ENCODE measurements at places on chromosomes 16 and 17.

DNA sequence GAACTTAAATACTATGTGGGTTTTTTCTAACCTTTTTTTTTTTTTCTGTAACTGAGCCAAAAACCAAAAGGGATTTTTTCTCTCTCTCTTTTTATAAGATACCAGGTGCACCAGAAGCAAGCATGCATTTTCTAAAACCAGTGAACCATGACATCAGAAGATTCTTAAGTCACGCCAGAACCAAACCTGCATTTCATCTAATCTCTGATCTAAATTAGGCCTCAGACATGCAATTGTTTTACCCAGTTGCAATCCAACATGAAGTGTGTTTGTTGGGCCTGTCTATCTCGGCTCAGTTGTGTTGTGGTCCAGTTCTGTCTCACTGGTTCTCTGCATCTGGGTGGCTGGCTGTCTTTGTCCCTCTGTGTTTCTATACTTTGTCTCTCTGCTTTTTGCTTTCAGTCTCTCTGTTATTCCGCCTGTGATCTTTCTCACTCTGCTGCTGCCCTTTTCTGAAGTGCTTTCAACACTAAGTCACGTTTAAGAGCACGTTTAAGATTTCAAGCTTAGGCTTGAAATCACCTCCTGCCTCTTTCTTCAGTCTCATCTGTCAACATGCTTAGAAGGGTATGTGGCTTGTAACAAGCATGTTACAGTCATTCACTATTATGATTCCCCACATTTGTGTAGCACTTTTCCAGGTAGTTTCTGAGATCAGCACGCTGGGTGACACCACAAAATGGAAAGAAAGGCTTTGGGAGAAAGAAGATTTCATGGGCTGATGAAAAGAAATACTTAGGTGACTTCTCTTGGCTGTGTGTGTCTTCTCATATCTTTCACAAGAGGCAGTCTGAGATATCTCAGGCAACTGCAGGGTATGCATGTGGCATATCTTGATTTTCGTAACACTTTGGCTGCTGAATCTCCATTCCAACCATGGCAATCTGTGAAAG is 488.9 kb downstream of the SHISA9 start:
- DNase-seq: no peak

DNA sequence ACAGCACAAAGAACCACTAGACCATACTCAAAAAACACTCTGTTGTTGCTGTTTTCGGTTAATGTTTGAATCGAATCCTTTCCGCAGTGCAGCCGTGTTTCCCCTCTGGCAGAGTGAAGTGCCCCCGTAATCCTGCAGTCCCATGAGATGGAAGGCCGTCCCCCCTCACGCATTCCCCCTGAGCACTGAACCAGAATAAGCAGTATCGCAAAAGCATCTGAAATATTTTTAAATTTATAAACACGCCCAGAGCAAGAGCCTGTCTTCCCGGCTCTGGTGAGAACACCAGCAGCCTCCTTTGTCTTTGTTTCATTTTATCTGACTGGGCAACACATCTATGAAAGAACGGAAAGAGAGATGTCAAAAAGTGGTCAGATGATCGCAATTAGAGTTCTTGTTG is 121.0 kb upstream of the ADAMTS18 start:
- no peak for DNase-seq

DNA sequence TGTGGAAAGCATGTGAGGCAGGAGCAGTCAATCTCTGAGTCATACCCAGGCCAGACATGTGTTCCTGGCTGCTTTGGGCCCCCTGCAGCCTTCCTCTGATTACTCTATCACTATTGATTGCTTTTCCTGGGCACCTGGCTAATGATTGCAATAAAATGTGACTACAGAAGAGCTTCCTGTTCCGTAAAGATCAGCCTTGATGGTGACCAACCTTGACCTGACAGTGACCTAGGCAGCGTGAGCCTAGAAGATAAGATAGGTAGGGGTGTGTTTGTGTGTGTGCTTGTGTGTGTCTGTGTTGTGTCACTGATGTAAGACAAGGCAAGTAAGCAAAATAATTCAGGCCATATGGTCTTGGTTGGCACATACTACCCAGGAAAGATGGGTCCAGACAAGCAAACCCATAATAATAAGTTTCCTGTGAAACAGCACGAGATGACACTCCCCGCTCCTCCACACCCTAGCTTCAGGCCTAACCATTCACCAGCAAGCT is 367.7 kb upstream of the CDH11 start:
- no peak for DNase-seq

GRCh38 chr16:50505714-50506542 is 42.3 kb upstream of the NKD1 start:
- no peak for DNase-seq

GRCh38 chr16:89004209-89004831 is 27.3 kb upstream of the CBFA2T3 start:
- DNase-seq: no peak

Data from GM04503 (cell line).